ENCODE measurements at places on chromosomes 13 and 19.

DNA sequence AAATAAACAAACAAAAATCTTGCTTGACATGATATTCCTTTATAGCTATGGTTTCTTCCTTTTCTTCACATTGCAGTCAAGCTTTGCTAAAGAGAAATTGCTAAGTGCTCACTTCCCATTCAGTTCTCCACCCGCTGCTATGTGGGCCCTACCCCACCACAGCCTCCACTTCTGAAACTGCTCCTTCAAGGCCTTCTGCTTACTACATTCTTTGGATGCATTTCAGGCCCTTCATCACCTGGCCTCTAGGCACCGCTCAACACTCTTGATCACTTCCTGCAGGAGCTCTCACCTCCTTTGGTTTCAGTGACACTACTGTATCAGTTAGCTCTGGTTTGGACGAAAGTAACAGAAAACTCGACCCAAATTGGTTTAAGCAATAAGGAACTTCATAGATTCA lies 72.4 kb downstream of the KLF5 start:
- DNase-seq = no peak

DNA sequence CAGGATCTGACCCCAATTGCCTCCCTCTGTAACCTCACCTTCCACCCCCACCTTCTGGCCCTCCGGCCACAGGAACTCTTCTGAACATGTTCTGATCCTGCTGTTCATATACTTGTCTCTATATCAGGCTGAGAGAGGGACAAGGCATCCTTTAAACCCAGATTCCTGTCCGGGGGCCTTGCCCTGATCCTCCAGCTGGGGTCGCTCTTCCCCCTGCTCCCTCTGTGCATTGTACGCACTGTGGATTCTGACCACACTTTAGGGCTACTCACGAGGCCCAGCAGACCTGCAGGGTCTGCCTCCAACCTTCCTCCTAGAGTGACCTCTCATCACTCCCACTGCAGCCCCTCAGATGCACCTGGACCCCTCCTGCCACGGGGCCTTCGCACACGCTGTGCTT lies 269.3 kb downstream of the UQCRFS1 start:
- DNase-seq = no peak

DNA sequence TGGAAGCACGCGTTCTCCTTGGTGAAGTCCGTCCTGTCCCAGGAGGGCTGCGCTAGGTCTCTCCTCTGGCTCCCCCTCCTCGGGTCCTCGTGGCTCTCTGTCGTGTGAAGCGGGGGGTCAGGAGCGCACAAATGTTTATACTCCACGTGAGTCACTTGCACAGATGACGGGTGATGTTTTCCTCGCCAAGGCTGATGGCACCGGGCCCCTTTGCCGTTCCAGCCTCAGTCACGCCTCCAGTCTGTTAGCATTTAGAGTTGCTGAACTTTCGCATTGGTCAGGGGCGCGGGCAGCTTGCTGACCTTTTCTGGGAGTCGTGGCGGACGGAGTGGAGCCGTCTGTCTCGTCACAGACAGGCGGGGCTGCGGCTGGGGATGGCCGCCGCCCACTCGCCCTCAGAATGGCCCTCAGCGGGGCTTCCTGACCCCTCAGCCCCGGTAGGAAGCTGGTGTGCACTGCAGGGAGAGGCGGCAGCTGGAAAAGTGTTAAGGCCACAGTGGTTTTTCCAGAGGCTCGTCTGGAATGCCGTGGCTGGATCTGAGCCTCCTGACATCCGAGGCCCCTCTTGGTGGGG lies 13.7 kb downstream of the KLHL26 start:
- no peak for DNase-seq

DNA sequence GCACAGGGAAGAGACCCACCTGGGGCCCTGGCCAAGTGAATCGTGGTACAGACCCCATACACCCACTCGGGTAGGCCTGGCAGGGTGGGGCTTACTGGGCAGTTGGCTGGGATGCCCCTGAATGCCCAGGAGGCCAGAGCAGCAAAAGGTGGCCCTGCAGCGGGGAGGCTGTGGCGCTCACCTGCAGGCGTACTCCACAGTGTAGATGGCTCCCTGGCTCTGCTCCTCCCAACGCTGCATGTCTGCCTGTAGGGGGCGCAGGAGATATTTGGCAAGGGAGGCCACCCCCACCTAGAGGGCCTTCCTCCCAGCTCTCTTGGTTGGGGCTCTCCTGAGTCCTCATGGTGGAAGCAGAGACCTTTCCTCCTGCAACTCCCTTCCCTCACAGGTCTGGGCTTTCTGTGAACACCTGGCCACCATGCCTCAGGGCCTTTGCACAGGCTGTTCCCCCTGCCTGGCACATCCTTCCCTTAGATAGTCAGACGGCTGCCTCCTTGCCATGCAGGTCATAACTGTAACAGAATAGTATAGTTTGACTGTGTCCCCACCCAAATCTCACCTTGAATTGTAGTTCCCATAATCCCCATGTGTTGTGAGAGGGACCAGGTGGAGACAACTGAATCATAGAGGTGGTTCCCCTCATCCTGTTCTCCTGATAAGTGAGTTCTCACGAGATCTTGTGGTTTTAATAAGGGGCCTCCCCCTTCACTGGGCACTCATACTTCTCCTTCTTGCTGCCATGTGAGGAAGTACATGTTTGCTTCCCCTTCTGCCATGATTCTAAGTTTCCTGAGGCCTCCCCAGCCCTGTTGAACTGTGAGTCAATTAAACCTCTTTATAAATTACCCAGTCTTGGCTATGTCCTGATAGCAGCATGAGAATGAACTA lies 5.9 kb downstream of the BORCS8 start:
- no peak for DNase-seq
